ENCODE measurements at places on chromosomes 2 and 18.

DNA sequence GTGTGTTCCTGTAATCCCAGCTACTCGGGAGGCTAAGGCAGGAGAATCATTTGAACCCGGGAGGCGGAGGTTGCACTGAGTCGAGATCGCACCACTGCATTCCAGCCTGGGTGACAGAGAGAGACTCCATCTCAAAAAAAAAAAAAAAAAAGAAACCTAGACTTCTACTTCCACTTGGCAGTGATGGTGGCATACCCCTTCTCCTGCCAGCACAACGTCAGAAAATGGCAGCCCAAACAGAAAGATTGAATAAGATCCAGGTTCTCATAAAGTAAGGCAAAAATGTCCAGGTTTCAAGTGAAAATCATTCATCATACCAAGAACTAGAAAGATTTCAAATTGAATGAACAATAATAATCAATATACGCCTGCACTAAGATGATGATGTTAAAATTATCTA is 15.4 kb upstream of the ESPNL start:
- no peaks in the 10 kb centered on the region for H3K4me1 ChIP-seq
- no peak for DNase-seq
- no peaks in the 10 kb centered on the region for H3K36me3 ChIP-seq
- no peak overlapping the region for H3K4me3 ChIP-seq
- no peak overlapping the region for H3K27ac ChIP-seq

DNA sequence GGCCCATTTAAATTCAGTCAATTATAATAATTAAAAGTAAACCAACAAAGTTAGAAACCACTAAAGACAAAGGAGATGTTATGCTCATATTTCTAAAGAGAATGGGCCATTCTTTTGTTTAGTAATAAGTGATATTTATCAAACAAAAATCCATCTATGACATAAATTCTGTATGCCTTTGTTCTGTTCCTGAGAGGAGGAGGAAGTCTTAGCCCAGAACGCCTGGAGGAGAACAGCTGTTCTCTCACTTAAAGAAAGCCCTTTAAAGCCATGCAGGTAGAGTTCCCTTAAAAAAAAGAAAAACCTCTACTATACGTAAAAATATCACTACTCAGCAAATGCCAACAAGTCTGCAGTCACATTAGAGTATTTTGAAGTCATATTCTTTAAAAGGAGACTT is 15.5 kb downstream of the LAMA1 start:
- H3K4me3 ChIP-seq = no peak overlapping the region
- H3K4me1 ChIP-seq = no peaks in the 10 kb centered on the region
- H3K36me3 ChIP-seq = no peaks in the 10 kb centered on the region
- H3K27me3 ChIP-seq = no peaks in the 10 kb centered on the region
- H3K27ac ChIP-seq = no peak overlapping the region
- no peak for DNase-seq

- H3K27me3 ChIP-seq = no peaks in the 10 kb centered on the region
- H3K4me3 ChIP-seq = no peak overlapping the region
- H3K4me1 ChIP-seq = no peaks in the 10 kb centered on the region
- no peak for DNase-seq
- no peak overlapping the region for H3K27ac ChIP-seq
- no peaks in the 10 kb centered on the region for H3K36me3 ChIP-seq
Observed at GRCh38 chr2:59881218-59881617, 672.2 kb downstream of the BCL11A start.

- no peaks in the 10 kb centered on the region for H3K36me3 ChIP-seq
- no peak overlapping the region for H3K27ac ChIP-seq
- H3K4me1 ChIP-seq = no peaks in the 10 kb centered on the region
- H3K27me3 ChIP-seq = no peaks in the 10 kb centered on the region
- H3K4me3 ChIP-seq = no peak overlapping the region
Observed at GRCh38 chr2:150690870-150691269, 203.4 kb upstream of the RND3 start.

DNA sequence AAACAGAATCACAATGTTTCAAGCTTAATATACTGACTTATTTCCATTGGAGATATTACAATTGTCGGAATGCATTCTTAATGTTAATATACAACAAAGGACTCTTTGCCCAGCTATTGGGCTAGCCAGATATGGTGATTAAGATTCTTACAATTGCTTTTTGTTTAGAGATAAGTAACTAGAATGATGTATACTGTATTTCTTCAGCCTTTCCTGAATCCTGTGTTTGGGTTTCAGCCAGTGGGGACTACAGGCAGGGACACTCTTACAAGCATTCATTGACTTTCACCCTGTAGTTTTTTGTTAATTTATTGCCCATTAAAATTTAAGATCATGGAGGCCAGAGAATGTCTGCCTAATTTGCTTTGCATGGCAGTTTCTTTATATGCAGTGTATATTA is 254.1 kb upstream of the TMEFF2 start:
- no peak for DNase-seq
- no peaks in the 10 kb centered on the region for H3K27me3 ChIP-seq
- no peaks in the 10 kb centered on the region for H3K36me3 ChIP-seq
- no peak overlapping the region for H3K4me3 ChIP-seq

DNA sequence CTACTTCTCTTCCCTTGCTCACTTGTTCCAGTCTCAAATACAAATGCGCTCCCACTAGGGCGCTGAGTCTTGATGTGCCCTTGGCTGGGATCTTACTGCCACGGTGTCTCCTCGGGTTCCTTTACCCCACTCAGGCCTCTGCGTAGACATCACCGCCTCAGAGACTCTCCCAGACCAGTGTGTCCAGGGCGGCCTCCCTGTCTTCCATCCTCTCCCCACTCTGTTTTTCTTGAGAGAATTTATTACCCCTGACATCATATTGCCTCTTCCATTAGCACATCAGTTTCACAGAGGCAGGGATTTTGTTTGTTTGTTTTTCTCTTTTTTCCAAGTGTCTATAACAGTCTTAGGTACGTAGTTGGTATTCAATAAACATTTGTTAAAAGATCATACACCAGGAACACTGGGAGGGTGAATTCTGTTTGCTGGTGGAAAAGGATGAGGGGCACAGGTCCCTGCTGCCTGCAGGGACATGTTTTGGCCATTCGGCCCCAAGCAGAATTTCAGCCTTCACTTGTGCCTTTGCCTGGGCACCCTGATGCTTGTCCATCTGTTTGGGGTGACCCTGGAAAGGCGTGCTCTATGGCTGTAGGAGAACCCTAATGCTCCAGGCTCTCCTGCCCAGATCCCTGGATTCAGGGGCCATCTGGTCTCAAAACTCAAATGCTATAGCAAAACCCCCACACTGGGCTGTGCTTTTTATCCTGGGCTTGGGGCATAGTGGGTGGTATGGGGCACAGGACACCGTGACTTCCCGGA is 55.0 kb downstream of the RPL37A start:
- H3K27me3 ChIP-seq = no peaks in the 10 kb centered on the region
- H3K36me3 ChIP-seq = no peaks in the 10 kb centered on the region
- no peak overlapping the region for H3K27ac ChIP-seq
- DNase-seq = no peak
- no peak overlapping the region for H3K4me3 ChIP-seq

DNA sequence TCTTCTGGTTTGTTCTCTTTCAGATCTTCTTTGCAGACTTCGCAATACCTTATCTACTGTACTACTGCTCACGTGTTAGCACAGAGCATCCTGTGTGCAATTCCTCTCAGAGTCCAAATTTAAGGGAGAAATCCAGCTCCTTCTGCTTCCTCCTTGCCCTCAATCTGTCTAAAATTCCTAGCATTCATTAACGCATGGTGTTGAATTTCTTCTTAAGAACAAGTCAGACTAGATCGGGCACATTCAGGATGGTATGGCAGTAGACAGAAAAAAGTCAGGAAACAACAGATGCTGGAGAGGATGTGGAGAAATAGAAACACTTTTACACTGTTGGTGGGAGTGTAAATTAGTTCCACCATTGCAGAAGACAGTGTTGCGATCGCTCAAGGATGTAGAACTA is 206.1 kb upstream of the CDH7 start:
- no peak overlapping the region for H3K27ac ChIP-seq
- H3K4me3 ChIP-seq = no peak overlapping the region
- no peaks in the 10 kb centered on the region for H3K36me3 ChIP-seq
- no peaks in the 10 kb centered on the region for H3K27me3 ChIP-seq
- no peaks in the 10 kb centered on the region for H3K4me1 ChIP-seq

GRCh38 chr2:65525616-65526231 is 93.3 kb upstream of the SPRED2 start:
- H3K4me3 ChIP-seq = no peak overlapping the region
- no peak for DNase-seq
- H3K36me3 ChIP-seq = no peaks in the 10 kb centered on the region
- H3K27ac ChIP-seq = no peak overlapping the region

DNA sequence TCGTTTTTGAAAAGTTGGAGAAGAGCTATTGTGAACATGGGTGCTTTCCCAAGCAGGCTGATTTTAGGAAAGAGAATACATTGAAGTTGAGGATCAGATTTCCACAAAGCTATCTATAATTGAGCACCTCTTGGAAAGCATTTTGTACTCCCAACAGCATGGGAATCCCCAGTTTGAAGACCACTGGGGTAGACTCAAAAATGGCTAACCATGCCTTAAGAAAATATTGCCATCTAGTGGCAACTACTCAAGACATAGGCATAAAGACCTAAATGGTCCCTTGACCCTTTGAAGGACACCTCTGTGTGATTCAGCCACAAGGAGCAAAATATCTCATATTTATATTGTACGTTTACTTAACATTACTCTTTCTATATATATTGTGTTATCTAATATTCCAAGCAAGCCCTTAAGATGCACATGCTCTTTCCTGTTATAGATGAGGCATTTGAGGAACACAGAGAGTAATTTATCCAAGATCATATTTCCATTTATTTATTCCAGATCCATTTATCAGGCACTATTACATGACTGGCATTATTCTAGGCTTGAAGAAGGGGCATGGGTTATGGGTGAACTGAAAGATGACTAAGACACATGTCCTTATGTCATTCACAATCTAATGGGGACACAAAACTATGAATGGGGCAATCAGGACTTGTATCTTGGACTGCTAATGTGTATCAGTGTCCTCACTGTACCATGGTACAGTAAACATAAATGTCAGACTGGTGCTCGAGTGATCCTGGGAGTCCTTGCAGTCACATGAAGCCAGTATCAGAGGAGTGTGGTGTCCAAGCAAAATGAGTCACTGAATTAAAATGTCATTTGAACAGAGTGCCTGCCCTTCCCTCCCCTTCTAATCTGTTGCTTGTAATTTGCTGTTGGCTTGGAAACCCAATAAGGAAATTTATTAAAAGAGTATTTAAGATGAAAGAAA is 121.0 kb upstream of the XPO1 start:
- no peak for DNase-seq
- no peaks in the 10 kb centered on the region for H3K36me3 ChIP-seq
- peak overlapping the region; percentile 30 for H3K27ac ChIP-seq
- H3K4me3 ChIP-seq = peak overlapping the region; percentile 2
- H3K4me1 ChIP-seq = peaks cover 11% of the 10 kb centered on the region
- H3K27me3 ChIP-seq = no peaks in the 10 kb centered on the region

- H3K4me3 ChIP-seq = no peak overlapping the region
- H3K27me3 ChIP-seq = no peaks in the 10 kb centered on the region
Observed at GRCh38 chr18:66833646-66834045, 229.8 kb upstream of the CDH19 start.

GRCh38 chr18:12904012-12904516 is 20.0 kb upstream of the PTPN2 start:
- no peak overlapping the region for H3K4me3 ChIP-seq
- DNase-seq = no peak
- no peaks in the 10 kb centered on the region for H3K36me3 ChIP-seq
- H3K27ac ChIP-seq = no peak overlapping the region
- H3K27me3 ChIP-seq = no peaks in the 10 kb centered on the region

DNA sequence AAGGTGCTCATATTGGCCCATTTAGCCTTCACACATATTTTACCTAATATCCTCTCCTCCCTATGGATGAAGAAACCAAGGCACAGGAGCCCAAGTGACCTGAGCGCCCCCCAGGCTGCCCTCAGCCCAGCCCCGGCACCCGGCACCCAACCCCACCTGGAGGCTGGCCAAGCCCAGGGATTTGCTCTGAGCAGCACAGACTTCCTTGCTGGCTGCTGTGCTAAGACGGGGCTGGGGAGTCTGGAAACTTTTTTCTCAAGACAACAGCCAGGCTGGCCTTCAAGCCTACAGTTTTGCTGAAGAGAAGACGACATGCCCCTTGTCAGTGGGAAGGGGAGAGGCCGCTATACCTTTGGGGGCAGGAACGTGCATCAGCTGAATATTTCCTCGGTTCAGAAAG is 52.7 kb upstream of the LAMA1 start:
- H3K27me3 ChIP-seq = no peaks in the 10 kb centered on the region
- no peaks in the 10 kb centered on the region for H3K36me3 ChIP-seq
- DNase-seq = no peak
- H3K4me1 ChIP-seq = no peaks in the 10 kb centered on the region
- no peak overlapping the region for H3K4me3 ChIP-seq
